ENCODE measurements at places on chromosomes 7 and 10.
A peak's percentile ranks its signal among the peaks of the same experiment; 100 is the strongest.

DNA sequence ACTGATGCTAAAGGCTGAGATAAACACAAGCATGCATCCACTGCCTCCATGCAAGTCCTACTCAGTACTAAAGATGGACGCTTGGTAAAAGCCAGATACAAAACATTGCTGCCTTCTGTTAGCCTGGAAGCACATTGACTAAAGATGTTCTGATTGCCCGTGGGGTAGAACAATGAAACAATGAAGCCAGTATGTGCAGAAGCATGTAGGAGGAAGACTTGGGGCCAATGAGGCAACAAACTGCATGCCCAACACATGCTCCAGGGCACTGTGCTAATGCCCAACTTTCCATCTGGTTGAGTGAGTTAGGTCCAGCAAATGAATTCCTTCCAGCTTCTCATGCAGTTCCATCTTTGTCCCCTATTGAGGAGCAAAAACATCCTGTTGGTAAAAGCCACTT is 1245.5 kb downstream of the GATA3 start:
- no peak for DNase-seq

DNA sequence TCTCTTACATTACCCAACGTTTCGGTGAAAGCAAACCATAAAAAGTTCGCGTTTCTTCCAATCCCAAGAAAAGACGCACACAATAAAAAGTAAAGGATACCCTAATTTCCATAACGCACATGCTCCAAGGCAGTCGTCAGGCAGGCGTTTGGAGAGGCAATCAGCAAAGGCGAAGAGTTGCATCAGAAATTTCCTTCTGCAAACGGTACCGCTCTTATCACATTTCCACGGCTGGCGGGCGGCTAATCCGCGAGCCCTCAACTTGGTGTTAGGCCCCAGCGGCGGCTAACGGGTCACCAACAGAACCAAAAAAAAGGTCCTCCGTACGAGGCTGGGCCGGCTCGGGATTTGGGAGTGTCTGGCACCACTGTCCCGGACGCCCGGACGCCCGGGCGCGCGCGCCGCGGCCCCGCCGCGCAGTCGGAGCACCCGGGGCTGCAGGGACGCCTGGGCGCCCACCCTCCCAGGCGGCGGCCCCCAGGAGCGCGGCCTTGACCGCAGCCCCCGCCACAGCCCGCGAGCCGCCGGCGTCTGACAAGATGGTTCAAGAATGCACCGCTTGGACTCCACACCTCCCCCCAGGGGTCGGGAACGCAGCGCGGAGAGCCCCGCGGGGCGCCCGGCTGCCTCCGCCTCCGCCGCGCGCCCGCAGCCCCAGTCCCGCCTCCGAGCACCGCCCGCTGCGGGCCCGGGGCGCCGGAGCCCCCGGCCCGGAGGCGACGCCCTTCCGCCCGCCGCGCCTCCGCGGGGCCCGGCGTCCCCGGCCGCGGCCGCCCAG is 9.8 kb upstream of the GRB10 start:
- DNase-seq: peak; percentile 61

- peak; percentile 76 for DNase-seq
These were observed 99.5 kb downstream of the CAMK1D start for GRCh38 chr10:12448729-12449391.

- peak; percentile 14 for DNase-seq
These were observed 13.3 kb downstream of the DHTKD1 start for GRCh38 chr10:12081879-12082557.

Data from MCF 10A (cell line).